ENCODE measurements at places on chromosomes 16 and 17.
A peak's percentile ranks its signal among the peaks of the same experiment; 100 is the strongest.

GRCh38 chr16:51144203-51144602, 6.9 kb downstream of the SALL1 start:
- DNase-seq: no peak

- no peak for DNase-seq
Observed at GRCh38 chr17:55434721-55435120, 13.1 kb upstream of the MMD start.

DNA sequence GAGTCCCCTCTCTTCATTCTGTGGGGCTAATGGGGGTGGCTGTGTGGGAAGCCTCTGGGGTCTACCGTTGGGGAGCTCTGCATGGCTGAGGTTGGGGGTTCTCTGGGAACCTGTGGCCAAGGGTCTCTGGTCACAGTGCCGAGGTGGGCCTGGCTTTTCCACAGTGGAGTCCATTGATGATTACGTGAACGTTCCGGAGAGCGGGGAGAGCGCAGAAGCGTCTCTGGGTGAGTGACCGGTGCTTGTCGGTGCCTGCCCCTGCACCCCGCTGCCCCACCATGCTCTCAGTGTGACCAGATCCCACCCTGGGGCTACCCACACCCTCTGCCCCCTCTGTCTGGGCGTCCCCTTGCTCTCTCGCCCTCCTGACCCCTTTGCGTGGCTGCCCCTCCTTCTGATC, 4.5 kb downstream of the LAT start:
- DNase-seq: no peak

GRCh38 chr16:57032931-57033330, 43.6 kb downstream of the NLRC5 start:
- DNase-seq: no peak

DNA sequence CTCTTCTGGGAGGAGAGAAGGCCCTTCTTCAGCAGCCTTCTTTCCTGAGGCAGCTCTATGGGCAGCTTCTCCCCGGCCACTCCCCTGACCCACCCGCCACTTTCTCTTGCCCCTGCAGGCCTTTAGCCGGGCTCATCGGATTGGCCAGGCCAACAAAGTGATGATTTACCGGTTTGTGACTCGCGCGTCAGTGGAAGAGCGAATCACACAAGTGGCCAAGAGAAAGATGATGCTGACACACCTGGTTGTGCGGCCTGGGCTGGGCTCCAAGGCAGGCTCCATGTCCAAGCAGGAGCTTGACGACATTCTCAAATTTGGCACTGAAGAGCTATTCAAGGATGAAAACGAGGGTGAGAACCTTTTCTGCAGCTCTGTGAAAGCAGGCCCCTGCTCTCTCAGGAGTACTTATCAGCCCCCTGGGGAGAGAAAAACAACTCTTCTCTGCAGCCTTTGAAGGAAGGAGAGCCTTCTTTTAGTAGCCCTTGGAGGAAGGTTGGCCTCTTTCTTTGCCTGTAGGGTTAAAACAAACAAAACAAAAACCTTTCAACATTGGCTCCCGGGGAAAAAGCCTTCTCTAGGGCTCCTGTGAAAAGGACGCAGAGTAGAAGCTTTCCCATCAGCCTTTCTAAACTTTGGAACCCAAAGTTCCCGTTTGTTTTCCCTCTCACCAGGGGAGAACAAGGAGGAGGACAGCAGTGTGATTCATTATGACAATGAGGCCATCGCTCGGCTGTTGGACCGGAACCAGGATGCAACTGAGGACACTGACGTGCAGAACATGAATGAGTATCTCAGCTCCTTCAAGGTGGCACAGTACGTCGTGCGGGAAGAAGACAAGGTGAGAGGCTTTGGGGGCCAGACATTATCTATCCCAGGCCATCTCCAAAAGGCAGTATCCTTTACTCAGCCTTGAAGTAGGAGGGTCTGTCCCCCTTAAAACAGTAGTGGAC, 12.7 kb downstream of the RNF227 start:
- DNase-seq: no peak

DNA sequence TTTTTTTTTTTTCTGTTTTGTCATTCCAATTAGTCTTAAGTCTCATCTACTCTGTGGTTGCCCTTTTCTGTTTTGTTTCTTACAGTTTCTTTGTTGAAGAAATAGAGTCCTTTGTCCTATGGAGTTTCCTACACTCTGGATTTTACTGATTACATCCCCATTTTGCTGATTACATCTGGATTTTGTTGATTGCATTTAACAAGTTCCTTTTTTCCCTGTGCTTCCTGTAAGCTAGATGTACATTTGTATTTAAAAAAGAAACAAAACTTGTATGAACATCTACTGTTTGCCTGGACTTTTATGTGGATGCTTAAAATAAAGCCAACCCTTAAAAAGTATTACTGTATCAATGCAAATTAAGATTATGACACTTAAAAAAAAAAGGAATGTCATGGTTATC, 147.6 kb downstream of the CHD9 start:
- DNase-seq: no peak

DNA sequence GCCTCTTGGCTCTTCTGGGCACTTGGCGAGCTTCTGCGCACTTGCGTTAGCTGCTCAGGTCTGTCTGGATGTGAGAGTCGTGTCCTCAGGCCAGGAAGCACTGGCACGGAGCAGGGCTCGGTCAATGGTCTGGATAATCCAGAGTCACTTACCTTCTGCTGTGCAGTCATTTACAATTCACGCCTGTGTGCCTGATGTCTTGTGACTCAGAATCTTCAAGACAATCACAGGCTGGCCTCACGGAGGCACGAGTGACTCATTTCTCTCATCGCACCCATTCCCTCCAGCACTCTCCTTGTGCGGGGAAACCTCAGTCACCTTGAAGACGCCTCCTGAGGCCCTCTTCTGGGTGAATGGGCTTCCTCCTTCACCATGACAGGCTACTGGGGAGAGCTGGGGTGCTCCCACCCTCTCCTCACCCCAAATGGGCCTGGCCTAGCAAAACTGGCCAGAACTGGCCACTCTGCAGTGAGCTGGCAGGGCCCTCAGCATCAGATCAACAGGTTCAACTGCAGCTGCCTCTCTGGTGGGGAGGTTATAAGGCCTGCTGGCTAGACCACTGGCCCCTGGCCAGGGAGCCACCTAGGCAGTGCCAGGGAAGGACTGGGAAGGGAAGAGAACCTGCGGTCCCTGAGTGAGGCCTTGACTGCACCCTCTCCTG, 1.9 kb upstream of the CAPN15 start:
- DNase-seq: peak; percentile 68

- DNase-seq: peak; percentile 47
Observed at GRCh38 chr16:30473231-30474073, 910 bp downstream of the ITGAL start.

- no peak for DNase-seq
Observed at GRCh38 chr16:84874983-84875382, 55.2 kb downstream of the CRISPLD2 start.

DNA sequence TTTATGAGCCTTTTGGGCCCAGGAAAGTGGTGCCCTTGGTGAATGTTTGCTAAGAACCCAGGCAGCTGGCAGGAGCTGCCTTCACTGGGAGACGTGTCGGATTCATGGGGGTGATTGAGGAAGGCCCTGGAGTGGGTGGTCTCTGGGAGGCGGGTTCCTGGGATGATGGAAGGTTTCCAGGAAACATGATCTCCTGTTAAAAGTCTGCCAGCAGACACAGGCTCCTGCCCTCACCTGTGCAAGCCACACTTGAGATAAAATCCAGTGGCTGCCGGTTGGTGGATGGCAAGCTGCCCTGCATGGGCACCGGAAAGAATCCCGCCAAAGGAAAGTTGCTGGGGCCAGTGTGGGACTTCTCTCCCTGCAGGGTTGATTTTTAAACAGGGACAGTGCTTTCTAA, 189.0 kb upstream of the CIBAR2 start:
- no peak for DNase-seq

GRCh38 chr17:39740357-39741111, 2.8 kb downstream of the GRB7 start:
- no peak for DNase-seq

DNA sequence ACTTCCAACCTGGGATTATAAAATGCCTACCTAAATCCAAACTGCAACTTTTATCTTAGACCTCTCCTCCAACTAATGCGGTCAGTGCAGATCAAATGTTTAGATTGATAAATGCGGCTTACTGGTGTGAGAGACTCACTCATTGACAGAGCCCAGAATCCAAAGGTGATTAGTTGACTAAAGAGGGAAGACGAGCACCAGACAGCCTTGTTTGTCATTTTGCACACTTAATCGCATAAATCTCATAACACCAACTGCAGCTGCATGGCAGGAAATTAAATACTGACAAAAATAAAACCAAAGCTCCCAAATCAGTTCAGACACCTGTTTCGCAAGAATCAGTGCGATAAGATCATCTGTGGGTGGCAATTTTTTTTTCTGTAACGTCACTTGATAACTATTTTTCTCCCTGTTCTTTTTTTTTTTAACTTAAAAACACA, 35.9 kb downstream of the NACA2 start:
- DNase-seq: no peak

- DNase-seq: no peak
Observed at GRCh38 chr16:79988089-79988488, 387.6 kb upstream of the MAF start.

DNA sequence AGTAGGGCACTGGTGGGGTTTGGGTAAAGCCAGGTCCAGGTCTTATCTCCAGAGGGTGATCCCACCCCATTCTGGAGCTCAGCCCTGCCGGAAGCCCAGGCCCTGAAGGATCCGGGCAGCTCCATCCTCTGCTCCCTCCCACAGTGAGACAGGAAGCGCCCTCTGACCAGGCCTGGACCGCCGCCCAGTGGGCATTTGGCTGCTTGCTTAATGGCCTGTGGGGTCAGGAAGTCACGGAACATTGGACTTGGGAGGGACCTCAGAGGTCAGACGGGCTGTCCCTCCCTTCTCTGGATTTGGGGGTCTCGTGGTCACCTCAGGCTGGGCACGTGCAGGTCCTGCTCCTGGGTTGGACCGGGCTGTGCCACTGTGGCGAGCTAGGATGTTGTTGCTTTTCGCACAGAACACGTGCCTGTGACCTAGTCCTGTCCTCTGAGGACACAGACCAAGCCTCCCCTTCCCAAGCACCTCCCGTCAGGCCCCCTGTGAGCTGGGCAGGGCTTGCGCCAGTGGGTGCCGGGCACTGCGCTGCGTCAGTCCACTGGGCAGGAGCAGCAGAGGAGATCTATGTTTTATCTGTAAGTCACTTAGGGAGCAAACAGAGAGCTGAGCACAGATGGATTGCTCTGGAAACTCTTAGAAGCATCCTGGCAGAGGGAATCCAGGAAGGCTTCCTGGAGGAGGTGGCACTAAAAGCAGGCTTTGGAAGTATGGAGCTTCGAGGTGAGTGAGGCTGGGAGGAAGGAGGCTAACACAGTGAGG, 49.4 kb upstream of the GSE1 start:
- DNase-seq: no peak

DNA sequence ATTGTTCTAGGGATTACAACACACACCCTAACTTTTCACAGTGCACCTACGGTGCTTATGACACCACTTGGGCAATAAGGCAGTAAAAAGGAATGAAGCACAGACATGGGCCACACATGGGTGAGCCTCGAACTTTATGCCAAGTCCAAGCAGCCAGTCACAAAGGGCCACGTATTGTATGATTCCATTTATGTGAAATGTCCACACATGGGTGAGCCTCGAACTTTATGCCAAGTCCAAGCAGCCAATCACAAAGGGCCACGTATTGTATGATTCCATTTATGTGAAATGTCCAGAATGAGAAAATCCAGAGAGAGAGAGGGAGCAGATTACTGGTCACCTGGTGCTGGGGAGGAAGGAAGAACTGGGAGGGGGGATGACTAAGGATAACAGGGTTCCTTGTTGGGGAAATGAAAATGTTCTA, 22.2 kb downstream of the RMI2 start:
- DNase-seq: no peak

GRCh38 chr16:75237398-75238131, 13.9 kb downstream of the BCAR1 start:
- no peak for DNase-seq

- no peak for DNase-seq
Observed at GRCh38 chr16:86508947-86509758, 1.2 kb upstream of the FOXF1 start.

GRCh38 chr17:13996748-13997147, 72.6 kb upstream of the COX10 start:
- DNase-seq: no peak

- DNase-seq: no peak
Observed at GRCh38 chr17:79622122-79622601, 11.3 kb upstream of the RBFOX3 start.

DNA sequence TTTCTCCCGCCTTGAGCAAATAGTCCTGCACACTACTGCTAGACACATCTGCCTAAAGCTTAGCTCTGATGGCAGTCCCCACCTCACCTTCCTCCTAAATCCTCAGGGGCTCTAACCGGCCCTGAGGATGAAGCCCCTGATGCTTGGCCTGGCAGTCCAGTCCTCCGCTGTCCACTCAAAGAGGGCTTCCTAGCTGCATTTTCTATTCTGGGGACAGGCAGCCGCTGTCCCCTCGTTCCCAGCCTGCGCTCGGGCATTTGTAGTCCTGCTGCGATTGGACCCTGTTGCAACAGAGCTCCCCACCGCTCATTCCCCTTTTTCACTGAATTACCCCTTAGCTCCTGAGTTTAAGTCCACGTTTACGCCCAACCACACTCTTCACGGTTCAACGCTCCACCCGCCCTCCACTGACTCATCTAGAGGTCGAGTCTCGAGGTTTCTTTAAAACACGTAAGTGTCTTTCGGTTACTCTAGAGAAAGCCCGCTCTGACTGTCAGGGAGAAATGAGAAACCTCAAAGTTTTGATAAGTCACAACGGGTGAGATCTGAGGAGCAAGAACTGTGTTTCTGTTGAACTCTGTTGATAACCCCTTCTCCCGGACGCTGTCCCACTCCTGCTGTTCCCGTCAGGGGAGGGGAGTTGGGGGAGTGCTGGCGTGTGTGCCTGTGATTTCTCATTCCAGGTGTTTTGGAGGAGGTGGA, 4.5 kb downstream of the CCR7 start:
- peak; percentile 80 for DNase-seq

GRCh38 chr16:88649195-88649923, 1.5 kb downstream of the CYBA start:
- DNase-seq: no peak

DNA sequence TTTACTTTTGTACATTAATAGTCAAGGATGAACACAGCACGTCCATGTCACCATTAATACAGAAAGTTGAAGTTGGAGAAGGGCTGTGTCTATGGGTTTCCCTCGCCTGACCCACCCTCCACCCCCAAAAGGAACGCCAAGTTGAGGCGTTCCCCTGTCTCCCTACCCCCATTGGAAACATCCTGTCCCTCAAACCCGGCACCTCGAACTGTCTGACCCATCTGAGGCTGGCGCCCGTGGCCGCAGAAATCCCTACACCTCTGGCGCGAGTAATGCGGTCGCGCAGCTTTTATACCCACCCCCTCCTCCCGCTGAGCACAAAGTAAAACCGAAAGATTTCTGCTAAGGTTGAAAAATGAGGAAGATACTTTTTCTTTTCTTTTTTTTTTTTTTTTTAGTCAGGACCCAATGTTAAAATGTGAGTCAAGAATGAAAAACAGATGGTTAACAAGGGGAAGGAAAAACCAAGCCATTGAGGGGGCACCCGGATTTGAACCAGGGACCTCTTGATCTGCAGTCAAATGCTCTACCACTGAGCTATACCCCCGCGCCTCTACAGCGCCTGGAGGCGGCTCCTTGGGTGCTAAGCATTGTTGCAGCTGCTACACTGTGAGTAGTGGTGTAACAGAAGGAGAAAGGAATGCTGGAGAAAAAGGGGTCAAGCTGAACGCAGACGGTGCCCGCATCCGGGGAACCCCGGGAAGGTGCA, 887 bp upstream of the LASP1 start:
- DNase-seq: peak; percentile 93

All from stimulated activated CD4-positive, alpha-beta T cell treated with anti-CD3 and anti-CD28 coated beads, Interleukin-12 subunit alpha, Interleukin-12 subunit beta, amount 100 ng/mL, for 48 hours (primary cell).